ENCODE measurements at places on chromosomes 12 and 14.

- no peak within 1 kb of the TSS for H3K27ac ChIP-seq
- DNase-seq = no peak
- H3K4me3 ChIP-seq = no peak within 1 kb of the TSS
- H3K36me3 ChIP-seq = no peaks in the 10 kb centered on the region
- no peaks in the 10 kb centered on the region for H3K27me3 ChIP-seq
Measured at GRCh38 chr14:20019257-20019865, at the start of gene OR4K14. Gene OR4K14 (minus strand): TSS chr14:20019307. CDS start chr14:20015193, 4,114 bp downstream.

DNA sequence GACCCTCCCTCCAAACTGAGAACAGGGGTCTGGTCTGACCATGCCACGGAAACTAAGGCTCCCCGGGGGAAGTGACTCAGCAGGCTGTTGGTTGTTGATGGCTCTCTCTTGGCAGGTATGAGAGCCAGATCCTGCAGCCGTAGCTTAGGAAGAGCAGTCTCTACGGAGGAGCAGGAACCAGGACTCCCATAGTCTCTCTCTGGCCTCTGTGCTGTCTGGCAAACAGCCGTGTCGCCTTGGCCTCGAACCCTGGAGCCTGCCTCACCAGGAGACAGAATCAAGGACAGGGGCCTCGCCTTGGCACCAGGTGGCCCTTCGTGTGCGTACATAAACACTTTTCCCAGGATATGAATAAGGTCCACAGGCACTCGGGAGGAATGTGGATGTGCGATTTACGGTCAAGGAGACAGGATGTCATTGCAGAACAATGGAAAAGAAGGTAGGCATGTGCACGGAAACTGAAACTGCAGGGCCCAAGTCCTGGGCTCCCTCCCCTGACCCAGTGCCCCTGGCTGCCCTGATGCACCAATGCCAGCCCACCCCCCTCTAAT is 7.9 kb downstream of the VWF start:
- no peak overlapping the region for H3K4me3 ChIP-seq
- peak; percentile 93 for DNase-seq
- H3K4me1 ChIP-seq = peaks cover 30% of the 10 kb centered on the region
- no peaks in the 10 kb centered on the region for H3K36me3 ChIP-seq

- H3K36me3 ChIP-seq = no peaks in the 10 kb centered on the region
- no peak overlapping the region for H3K4me3 ChIP-seq
- no peak overlapping the region for H3K27ac ChIP-seq
- H3K4me1 ChIP-seq = no peaks in the 10 kb centered on the region
- H3K27me3 ChIP-seq = peaks cover 3% of the 10 kb centered on the region
Measured at GRCh38 chr14:57168138-57168679, 100.5 kb downstream of the EXOC5 start.

DNA sequence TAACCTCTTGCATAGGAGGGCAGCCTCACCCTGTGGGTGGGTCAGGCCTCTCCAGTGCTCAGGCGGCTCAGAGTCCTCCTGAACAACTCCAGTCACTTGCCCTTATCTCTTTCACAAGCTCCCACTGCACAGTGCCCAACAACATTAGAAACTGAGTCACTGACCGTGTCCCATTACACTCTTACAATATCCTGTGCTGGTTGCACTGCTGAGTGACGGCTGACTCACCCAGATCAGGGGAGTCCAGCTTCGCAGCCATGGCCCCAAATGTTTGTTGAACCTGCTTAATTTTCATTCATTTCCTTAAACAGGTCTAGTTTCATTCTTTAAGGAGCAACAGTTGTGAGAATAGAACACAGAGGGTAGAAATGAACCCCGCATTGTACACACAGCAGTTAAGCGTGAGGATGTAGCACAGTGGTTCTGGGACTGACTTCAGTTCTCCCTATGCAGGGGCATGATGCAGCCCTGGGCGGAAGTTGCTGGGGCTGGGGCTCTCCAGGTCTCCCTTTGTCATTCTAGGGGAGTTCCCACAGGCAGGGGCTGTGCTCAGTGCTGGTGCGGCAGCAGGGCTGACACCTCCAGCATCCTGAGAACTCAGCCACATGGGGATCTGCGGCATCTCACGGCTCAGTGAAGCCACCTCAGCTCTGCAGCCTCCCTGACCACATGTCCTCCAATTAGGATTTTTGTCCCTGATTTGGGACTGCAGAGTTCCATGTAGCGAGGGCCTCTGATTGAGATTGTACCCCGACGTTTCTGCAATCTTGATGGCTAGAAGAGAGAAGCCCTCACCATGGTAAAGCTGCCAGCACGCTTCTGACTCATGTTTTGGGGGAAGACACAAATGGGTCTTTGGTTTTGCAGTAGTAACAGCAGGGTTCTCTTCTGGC is 16.1 kb downstream of the GPR68 start:
- no peaks in the 10 kb centered on the region for H3K36me3 ChIP-seq
- no peaks in the 10 kb centered on the region for H3K27me3 ChIP-seq

DNA sequence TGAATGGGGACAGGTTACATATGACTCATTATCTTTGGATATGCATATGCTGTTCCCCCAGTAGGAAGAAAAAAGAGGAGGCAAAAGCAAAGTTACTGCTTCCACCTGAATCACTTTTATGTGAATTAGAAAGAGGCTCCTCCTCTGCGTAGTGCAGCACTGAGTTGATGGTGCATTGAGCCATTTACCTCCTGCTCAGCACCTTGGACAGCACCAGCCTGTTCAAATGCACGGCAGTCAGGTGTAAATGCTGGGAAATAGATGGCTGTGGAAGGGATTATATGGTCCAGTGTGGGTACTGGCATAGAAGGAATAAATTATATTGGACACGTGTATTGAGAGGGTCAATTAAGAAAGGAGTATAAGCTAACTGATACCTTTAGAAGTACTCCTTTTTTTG is 541.9 kb upstream of the SEL1L start:
- no peaks in the 10 kb centered on the region for H3K36me3 ChIP-seq
- H3K4me1 ChIP-seq = no peaks in the 10 kb centered on the region
- no peaks in the 10 kb centered on the region for H3K27me3 ChIP-seq
- no peak for DNase-seq
- no peak overlapping the region for H3K27ac ChIP-seq
- H3K4me3 ChIP-seq = no peak overlapping the region

GRCh38 chr12:125674554-125675338 is 609.5 kb downstream of the AACS start:
- H3K4me3 ChIP-seq = no peak overlapping the region
- H3K27ac ChIP-seq = no peak overlapping the region
- no peaks in the 10 kb centered on the region for H3K36me3 ChIP-seq
- no peaks in the 10 kb centered on the region for H3K27me3 ChIP-seq
- DNase-seq = no peak

GRCh38 chr12:122067966-122068365 is 10.6 kb upstream of the MLXIP start:
- no peak overlapping the region for H3K4me3 ChIP-seq
- peak; percentile 74 for DNase-seq
- H3K36me3 ChIP-seq = no peaks in the 10 kb centered on the region
- no peaks in the 10 kb centered on the region for H3K27me3 ChIP-seq
- H3K27ac ChIP-seq = no peak overlapping the region

DNA sequence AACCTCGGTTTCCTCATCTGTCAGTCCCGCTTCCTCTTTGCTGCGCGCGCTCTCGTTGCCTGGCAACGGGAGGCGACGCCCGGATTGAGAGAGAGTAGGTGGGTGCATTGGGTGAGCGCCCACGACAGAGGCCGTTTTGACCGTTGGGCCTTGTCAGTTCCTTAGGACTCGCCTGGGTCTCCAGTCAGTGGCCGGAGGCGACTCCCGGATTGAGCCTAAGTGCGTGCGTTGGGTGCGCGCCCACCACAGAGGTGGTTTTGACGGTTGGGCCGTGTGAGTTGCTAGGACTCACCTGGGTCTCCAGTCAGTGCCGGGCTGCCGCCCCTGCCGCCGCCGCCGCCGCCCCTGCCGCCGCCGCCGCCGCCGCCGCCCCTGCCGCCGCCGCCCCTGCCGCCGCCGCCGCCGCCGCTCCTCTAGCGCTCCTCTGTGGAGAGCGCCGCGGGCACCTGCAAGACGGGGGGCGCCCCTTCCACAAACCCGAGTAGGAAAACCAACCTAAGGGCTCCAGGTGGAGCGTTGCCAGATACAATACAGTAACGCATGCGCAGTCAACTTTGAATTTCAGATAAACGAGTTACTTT is 37.2 kb downstream of the APOBEC1 start:
- no peak overlapping the region for H3K27ac ChIP-seq
- H3K4me1 ChIP-seq = no peaks in the 10 kb centered on the region
- H3K36me3 ChIP-seq = no peaks in the 10 kb centered on the region

DNA sequence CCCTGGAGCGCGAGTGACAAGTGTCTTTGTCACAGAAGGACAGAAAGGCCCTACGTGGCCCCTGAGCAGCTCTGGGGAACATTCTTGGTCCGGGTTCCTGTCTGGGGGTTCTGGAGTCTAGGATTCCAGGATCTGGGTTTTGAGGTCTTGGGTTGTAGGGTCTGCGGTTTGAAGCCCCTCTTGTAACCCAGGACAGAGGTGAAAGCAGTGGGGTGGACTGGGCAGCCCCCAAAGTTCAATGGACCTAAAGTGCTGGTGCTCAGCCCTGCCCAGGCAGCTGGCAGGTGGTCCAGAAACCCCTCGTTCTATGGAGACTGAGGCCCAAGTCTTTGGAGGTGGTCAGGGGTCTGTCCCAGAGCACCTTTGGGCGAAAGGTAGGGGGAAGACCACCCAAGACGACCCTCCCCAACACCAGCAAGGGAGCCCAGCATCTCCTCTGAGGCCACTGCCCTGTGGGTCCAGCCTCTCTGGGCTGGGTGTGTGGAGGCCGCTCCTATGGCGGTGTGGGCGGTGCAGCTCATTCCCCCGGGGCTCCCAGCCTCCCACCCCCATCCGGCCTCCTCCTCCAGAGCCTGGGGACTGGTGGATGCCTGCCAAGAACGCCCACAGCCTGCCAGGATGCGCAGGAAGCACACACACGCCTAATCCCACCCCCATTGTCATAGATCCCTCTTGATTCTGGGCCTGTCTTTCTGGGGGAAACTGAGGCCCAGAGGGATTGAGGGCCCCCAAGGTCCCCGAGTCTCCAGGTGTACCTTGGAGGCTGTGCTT is 30.2 kb upstream of the ANKRD9 start:
- H3K27ac ChIP-seq = no peak overlapping the region
- no peaks in the 10 kb centered on the region for H3K36me3 ChIP-seq
- H3K4me3 ChIP-seq = no peak overlapping the region
- H3K27me3 ChIP-seq = peaks cover 9% of the 10 kb centered on the region

- DNase-seq = peak; percentile 61
- H3K27ac ChIP-seq = peak overlapping the region; percentile 94
- H3K4me1 ChIP-seq = peaks cover 39% of the 10 kb centered on the region
- H3K27me3 ChIP-seq = no peaks in the 10 kb centered on the region
- peak overlapping the region; percentile 90 for H3K4me3 ChIP-seq
Measured at GRCh38 chr12:57844709-57845477, 1.6 kb downstream of the CTDSP2 start.

DNA sequence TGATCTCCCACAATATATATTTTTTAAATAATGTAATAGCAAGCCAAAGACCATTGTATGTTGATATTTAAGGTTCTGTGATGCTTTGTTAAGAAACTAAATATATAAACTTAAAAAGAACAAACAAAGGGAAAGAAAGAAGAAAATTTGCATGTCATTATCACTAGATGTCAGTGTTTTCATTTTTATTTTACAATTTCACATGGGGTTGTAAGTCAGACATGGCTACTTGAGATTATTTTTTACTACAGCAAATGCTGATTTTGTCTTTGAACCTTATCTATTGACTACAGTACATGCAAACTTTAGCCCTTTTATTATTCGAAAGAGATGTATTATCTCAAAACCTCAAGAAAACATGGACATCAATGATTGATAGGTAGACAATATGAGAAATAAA is 36.1 kb downstream of the SLCO1C1 start:
- no peaks in the 10 kb centered on the region for H3K4me1 ChIP-seq
- no peak overlapping the region for H3K4me3 ChIP-seq
- H3K36me3 ChIP-seq = no peaks in the 10 kb centered on the region
- H3K27ac ChIP-seq = no peak overlapping the region
- no peaks in the 10 kb centered on the region for H3K27me3 ChIP-seq
- no peak for DNase-seq

- H3K36me3 ChIP-seq = no peaks in the 10 kb centered on the region
- no peak for DNase-seq
- H3K27ac ChIP-seq = no peak overlapping the region
- H3K4me3 ChIP-seq = no peak overlapping the region
- H3K27me3 ChIP-seq = no peaks in the 10 kb centered on the region
- H3K4me1 ChIP-seq = no peaks in the 10 kb centered on the region
Measured at GRCh38 chr12:69352904-69353303, 4.7 kb downstream of the LYZ start.

DNA sequence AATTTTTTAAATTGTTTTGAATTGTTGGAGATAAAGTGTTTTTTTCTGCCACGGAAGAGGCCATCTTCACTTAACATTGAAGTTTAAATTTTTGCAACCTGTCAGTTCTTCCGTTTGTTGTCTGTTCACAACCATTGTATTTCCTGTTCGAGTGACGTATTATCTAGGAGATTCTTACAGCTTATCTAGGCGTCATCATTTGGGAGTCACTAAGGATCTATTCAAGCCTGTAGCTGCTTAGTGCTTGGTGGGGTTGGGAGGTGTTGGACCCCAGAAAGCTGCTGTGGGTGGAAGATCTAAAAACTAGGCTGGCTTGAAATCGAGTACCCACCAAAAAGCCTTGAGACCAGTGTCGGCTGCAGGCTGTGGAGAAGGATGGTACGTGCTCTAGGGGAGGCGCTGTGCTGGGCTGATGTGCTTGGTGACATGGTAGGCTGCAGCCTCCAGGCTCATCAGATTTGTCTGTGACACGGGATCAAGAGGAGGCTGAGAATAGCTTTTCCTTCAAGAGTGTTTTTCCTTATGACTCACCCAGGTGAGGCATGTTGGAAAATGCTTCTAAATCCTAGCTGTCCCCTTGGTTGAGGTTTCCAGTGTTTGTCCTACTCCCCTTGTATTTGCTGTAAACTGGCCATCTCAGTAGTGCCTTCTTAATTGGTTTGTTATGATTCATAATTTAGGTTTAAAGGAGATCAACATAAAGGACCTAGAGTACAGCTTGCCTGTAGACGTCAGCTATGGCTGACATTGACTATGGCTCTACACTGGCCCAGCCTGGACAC is 57.8 kb downstream of the ATG14 start:
- H3K27me3 ChIP-seq = no peaks in the 10 kb centered on the region
- no peak for DNase-seq
- no peak overlapping the region for H3K27ac ChIP-seq

DNA sequence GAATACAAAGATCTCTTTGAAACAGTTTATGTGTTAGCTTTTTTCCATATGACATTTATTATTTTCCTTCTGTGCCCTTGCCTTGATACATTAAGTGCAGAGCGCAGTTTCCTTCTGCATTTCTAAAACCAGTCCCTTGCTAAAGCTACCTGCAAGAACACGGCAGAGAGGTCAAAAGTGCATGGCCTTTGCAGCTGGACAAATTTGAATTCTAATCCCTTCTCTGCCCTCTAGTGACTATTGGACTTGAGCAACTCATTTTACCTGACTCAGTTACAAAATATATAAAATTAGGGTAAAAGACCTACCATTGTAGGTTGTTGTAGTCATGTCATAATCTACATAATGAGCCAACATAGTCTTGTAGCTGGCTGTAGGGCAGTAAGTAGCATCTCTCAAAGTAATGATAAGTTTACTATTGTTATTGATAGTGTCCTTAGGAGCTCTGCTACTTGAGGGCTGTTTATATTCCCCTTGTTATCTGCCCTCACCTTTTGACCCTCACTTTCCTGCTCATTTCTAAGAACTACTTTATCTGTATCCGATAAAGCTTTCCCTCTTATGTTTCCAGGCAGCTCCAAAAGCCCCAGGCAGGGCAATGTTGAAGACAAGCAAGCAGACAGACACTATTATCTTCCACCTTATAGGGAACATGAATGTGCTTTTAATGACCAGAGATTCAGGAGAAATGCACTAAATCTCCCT is 120.0 kb upstream of the PDZRN4 start:
- no peaks in the 10 kb centered on the region for H3K36me3 ChIP-seq
- H3K27ac ChIP-seq = no peak overlapping the region
- H3K4me1 ChIP-seq = no peaks in the 10 kb centered on the region

- H3K27me3 ChIP-seq = no peaks in the 10 kb centered on the region
- peak overlapping the region; percentile 96 for H3K4me3 ChIP-seq
- H3K27ac ChIP-seq = peak overlapping the region; percentile 23
- no peak for DNase-seq
- H3K4me1 ChIP-seq = peaks cover 16% of the 10 kb centered on the region
Measured at GRCh38 chr14:49895480-49895879, 2.6 kb downstream of the ARF6 start.

Data from astrocyte (in vitro differentiated cells and primary cell).